Foreskin fibroblast (primary cell): ENCODE measurements at places on chromosomes 16 and 17.

GRCh38 chr17:41339571-41340172 is 11.0 kb downstream of the KRT33A start:
- no peak for DNase-seq

- DNase-seq = no peak
Measured at GRCh38 chr16:64292953-64293352, 828.9 kb downstream of the CDH11 start.

DNA sequence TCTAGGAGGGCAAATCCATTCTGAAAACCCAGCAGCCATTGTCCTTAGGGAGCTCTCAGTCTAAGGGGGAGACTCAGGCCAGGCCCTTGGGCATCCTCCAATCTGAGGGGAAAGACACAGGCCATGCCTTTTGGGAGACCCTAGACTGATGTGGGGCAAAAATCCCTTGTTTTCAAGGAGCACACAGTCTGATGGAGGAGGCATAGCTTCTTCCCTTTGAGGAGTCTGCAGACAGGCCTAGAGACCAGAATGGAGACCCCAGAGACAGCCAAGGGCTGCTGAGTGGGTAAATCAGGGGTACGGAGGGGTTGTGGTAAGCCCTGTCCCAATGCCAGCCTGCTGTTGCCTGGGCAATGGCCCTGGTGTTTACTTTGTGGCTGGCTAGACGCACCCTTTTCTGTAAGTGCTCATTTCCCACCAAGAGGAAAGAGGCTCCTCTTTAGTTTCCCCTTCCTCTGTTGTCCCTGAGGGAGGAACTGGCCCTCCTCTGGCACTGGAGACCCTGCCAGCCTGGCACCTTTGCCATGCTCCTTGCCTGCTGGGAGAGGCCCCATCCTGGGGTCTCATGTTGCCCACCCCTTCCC is 19.3 kb downstream of the ARHGAP23 start:
- DNase-seq = no peak

GRCh38 chr17:57875290-57876022 is 25.6 kb upstream of the MRPS23 start:
- DNase-seq = peak; percentile 99

GRCh38 chr17:67246653-67247415 is 1.8 kb upstream of the HELZ start:
- DNase-seq = peak; percentile 45

- DNase-seq = no peak
Measured at GRCh38 chr17:67648032-67648905, 69.5 kb upstream of the NOL11 start.

DNA sequence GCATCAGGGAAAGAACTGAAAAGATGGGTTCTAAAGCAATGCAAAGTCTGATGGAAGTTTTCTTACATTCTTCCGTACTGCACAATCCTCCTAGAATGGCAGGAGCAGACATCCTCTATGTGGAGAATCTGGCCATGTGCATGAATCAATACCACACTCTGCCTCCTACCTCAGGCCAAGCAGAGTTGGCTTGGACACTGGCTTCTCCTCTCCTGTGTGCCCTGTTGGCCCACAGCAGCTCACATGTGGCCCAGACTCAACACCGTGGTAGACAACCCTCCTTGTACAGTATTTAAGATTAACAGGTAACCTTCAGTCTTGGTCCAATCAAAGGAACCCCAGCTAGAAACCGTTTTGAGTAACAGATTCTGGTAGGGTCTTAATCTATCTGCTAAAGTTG is 101.9 kb downstream of the ZFHX3 start:
- DNase-seq = no peak

DNA sequence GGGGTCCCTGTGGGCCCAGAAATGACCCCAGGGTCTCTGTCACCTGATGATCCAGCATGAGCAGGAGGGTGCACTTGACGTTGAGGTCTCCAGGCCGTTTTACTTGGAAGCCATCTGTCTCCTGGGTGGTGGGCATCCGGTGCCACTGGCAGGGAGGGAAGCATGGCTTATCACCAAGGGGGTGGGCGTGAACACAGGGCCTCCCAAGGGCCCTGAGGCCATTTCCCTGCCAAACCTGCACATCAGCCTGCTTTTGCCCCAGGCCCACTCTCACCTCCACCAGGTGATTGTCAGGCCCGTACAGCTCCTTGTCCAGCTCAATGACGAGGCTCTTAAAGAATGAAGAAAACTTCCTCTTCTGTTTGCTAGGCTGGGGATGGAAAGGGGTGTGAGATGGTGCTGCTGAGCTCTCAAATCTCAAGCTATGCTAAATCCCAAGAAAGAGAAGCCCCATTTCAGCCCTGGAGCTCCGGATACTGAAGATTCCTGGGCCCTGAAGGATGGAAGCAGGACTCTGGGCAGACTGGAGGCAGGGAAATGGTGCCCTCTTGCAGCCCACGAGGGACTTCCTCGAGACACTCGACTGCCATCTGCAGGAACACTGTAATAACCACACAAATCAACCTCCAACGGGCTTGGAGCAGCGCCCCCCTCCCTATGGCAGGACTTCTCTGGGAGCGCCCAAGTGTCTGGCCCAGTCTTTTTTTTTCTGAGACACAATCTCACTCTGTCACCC is 7.1 kb upstream of the FTSJ3 start:
- peak; percentile 73 for DNase-seq

DNA sequence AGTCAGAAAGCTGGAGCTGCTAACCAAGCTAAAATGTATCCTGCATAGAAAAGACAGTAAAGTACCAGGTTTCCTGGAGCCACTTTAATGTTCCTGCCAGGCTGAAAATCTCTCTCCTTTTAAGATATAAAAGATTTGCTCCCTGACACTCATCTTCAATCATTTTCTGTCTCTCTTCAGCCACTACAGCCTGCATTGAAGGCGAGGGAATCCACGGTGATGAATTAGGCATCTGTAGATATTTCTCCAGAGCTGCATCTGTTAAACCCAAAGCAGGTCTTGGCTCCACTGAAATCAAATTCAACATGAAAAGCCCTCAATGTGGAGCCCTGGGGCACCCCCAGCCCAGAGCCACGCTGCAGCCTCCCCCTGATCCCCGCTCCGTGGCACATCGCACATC is 94.7 kb upstream of the CRHR1 start:
- no peak for DNase-seq

DNA sequence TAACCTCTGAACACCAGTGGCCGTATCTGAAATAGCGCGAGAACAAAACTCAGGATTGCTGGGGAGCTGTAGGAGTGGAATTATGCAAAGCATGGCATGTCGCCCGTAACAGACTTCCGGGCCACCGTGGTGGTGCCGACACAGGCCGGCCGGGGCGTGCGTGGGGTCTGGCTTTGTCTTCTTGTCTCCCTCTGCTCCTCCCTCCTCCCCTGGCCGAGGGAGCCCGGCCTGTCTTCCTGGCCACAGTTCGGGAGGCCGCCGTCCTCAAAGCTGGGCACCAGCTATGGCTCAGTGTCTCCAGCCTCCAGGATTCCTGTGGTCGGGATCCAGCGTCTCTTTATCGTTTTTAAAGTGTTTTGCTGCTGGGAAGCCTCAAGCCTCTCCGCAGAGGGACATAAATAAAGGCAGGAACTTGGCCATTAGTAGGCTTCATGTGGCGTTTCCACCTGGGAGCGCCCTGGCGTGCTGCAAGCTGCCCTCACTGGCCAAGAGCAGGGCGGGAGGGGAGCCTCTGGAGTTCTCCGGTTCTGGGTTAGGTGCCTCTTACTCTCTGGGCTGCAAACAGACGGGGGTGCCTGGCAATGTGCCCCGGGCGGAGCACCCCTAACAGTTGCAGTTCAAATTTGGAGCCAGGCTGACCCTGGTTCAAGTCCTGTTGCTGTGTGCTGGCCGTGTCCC is 22.0 kb upstream of the NPTX1 start:
- no peak for DNase-seq

- no peak for DNase-seq
Measured at GRCh38 chr17:44384823-44385286, 4.6 kb downstream of the ITGA2B start.

- no peak for DNase-seq
Measured at GRCh38 chr16:73050201-73051099, 2.5 kb upstream of the ZFHX3 start.

GRCh38 chr17:20706751-20707373 is 127.3 kb downstream of the CDRT15L2 start:
- DNase-seq = no peak

DNA sequence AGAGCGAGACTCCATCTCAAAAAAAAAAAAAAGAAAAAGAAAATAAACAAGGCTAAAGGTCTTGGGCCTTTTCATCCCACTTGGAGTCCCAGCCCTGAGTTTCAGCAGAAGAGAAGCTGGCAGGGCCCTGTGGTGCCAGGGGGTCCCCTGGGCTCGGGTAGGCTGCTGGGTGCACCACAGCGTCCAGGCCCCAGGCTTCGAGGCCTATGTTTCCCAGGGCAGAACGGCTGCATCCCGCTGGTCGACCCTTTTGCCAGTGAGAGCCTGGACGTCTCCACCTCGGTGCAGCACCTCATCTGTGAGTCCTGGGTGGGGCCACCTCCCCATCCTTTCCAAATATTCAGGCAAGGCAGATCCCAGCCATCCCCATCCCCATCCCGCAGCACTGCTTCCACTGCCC is 2.2 kb downstream of the TMEM235 start:
- no peak for DNase-seq

DNA sequence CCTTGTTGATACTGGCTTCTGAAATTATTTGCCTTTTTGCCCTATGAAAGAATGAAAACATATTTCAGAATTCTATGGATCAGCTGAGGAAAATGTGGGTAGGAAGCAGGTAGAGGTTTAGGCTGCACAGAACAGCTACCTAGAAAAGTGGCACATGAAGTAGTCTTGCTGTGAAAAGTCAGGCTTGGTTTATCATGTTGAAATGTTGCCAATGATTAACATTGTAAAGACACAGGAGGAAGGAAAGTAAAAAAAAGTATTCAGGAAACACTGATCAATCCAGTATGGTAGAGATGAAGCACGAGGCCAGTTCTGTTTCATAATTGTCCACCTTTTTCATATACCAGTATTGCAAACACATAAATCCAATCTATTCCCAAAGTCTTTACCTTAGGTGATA is 29.9 kb downstream of the ABCA6 start:
- DNase-seq = no peak

DNA sequence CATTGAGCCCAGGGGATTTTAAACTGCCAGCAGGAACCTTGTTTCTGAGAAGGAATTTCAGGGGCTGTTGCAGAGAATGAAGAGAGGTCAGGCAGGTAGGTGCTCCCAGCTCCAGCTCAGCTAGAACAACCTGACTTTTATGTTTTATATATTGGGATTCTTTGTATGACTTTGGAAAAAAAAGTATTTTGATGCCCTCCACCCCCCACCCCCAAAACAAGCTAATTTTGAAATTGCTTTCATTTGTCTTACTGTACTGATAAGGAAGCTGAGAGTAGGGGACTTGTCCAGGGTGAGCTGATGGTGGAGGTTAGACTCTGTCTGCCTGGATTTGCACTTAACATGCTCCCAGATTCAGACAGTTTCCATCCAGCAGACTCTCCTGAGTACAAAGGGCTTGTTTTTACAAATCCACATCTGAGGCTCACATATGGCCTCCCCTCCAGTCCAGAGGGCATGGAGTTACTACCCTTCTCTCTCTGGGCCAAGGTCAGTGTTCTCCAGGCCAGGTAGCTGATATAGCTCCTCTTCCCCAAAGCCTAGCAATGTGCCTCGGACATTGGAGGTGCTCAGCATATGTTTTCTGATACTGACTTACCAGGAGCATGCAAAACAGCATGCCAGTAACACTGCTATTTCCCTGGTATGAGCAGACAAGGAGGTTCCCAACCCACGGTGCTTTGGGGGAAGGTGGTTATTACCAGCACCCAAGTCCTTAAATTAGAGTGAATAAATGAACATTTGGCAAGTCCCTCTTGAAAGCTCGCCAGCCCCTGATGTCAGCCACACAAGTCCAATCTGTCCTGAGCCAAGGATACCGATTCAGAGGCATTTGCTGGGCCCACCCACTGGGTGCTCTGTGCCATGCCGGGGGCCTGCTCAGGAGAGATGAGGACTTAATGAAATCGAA is 11.3 kb downstream of the STX1B start:
- DNase-seq = no peak

- peak; percentile 22 for DNase-seq
Measured at GRCh38 chr16:67006930-67007658, 18.7 kb downstream of the CES4A start.

DNA sequence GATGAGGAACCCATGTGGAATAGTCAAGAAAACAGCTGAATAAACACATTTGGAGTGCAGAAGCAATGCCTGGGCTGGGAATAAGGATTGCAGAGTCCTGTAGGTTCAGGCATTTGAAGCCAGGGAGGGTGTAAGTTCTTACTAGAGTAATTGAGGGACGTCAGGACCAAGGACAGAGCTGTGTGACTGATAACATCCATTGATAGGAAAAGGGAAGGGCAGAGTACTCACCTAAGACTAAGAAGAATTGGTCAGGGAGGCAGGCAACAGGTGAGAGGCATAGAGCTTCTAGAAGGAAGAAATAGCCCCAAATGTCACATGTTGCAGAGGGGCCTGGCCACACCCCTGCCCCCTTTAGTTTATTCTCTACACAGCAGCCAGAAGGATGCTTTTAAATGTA is 79.8 kb upstream of the TMEM132E start:
- peak; percentile 43 for DNase-seq

DNA sequence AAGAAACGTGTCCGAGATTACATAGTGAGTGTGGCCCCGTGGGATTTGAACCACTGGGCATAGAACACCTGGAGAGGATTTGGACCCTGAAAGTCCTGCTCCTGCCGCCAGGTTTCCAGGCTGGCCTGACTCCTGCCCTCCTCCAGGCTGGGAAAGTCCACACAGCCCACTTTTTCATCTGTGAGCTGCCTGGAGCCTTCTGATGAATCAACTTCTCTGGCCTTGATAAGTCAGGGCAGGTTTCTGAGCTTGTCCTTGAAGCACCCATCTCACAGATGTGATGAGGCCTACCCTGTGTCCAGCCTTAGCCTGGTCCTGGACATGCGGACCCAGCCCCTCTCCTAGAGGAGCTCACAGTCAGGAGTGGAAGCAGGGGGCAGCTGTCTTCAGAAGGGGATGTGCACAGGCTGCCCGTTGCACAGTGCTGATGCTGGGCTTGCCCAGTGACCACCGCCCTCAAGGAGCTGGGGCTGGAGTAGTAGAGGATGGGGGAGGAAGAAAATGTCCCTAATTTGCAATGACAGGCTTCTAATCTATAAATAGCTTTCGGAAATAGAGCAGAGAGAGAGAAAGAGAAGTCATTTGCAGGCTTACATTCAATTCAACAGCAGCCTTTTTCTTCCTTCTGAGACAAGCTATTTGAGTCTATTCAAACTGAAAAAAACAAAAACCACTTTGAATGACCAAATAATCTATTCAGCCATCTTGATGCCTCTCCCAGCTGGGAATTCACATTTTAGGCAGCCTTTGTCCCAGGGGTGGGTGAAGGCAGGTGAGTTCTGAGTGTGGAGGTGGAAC is 73.5 kb upstream of the DNAJA2 start:
- DNase-seq = no peak

GRCh38 chr16:87966064-87966645 is 14.9 kb downstream of the BANP start:
- peak; percentile 38 for DNase-seq

GRCh38 chr17:28710861-28711722 is 596 bp downstream of the PROCA1 start:
- DNase-seq = peak; percentile 91
